ENCODE measurements at places on chromosomes 12 and 14.

DNA sequence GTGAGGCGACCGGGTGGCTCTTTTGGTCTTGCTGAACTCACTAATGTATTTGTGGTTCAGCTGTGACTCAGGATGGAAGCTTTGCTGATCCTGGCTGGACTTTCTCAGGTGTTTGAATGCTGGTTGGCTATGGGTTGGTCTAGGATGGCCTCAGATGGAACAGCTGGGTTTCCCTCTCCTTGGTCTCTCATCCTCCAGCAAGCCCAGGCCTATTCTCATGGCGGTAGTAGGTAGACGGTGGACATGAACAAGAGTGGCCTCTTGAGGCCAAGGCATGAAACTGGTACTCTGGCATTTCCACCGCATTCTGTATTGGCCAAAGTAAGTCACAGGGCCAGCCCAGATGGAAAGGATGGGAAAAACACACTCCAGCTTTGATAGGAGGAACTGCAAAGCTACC lies 11.8 kb upstream of the POLR3B start:
- peak; percentile 41 for DNase-seq

GRCh38 chr12:124745891-124746570 lies 117.6 kb downstream of the SCARB1 start:
- DNase-seq: peak; percentile 91

DNA sequence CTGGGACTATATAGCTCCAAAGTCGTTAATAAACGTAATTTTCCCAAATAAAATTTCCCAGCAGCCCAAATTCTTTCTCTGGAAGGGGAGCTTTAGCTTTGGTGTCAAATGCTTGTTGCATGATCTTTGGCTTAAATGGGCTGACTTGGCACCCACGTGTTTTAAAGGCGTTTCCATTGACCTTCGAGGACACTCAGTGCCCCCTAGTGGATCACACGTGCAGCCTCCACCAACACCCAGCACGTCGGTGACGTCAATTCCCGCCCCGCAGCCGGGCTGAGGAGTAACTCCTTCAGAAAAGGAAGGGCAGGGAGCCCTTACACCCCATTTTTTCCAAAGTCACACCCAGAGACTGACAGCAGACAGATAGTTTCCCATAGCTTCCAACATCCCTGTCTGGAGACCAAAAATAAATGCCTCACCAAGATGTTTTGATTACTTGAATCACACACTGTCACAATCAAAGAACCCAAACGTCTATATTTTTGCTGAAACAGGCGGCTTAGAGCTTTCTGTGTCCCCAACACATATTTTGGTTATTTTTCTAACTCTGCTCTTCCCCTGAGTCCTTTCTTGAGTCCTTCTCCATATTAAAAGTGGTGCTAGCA lies 707.9 kb downstream of the AACS start:
- DNase-seq: peak; percentile 41

- DNase-seq: peak; percentile 59
These were observed 94.9 kb downstream of the ALG10B start for GRCh38 chr12:38411426-38411825.

DNA sequence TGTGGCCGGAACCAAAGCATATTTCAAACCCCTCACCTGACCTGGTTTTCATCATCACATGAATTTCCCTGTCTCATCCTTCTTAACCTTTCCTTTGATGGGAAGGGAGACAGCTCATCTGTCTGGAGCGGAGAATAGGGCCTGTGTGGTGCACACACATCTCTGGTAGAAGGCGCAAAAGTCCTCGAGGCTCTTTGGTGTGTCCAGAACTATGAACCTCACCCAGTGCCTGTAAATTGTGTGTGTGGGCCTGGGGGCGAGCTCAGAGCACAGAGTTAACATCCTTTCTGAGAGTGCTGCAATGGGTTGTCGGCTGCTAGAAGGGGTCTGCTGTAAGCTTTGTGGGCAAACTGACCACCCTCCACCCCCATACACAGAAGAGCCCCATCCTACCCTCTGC lies 749 bp downstream of the GALNT6 start:
- no peak for DNase-seq

- DNase-seq: no peak
These were observed 651.5 kb downstream of the FSCB start for GRCh38 chr14:43855556-43855955.

GRCh38 chr12:107328442-107329133 lies 235.2 kb upstream of the CRY1 start:
- DNase-seq: no peak

DNA sequence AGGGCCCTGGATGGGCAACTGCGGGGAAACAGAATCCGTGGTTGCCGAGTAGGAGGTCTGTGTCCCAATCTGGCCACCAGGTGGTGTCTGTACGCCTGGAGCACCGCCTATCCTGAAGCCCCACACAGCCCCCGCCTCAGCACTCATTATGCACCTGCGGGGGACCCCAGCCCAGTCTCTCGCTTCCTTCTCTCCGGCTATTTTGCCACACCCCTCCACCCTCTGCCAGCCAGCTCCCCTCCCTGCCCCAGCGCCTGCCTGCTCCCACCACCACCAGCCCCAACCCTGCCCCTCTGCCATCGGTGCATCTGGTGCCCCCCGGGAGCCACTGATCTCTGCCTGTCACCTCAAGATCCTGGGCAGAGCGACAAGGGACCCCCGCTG lies 2.2 kb upstream of the NXPH4 start:
- DNase-seq: peak; percentile 84

DNA sequence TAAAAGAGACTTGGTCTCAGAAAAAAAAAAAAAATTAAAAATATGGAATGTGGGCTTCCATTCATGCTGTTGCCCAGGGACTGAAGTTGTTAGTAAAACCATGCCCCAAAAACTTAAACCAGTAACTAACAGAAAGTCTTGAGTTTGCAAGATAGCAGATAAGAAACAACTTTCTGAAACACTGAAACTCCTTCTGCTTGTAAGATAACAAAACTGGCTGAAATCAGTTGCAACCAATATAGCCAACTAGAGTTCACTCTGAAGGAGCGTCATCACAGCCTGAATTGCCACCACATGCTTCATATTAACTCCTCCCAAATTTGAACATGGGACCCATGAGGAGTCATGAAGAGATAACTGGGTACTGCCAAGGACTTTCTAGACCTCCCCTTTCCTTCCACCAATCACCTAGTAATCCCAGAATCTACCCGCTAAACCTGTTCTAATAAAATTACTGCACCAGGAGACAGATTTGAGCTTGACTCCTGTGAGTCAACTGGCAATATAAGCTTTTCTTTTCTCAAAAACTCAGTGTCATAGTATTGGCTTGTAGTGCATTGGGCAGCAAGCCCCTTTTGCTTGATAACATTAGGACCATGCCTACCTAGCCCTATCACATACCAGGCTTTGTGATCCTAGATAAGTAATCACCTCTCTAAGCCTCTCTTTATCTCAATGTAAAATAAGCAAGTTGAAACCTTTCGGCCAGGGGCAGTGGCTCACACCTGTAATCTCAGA lies 53.6 kb downstream of the R3HDM2 start:
- DNase-seq: no peak

GRCh38 chr12:212415-212714 lies 1.6 kb downstream of the SLC6A12 start:
- DNase-seq: no peak

GRCh38 chr12:56260380-56260779 lies 2.2 kb upstream of the ANKRD52 start:
- no peak for DNase-seq

DNA sequence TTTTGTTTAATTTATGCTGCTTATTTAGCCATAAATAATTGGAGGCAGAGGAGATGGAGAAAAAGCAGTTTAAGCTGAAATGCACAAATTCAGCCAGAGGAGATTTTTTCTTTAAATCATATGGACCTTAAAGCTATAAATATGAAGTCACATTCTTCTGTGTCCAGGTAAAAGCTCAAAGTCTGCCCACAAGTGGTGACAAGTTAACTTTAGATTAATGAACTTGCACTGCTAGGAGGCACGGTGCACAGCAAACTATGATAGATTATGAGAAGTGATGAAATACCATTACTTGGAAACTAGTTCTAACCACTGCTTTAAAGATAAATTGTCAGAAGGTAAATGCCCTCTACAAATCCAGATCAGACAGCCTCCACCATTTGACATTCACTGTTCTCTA lies 69.0 kb downstream of the IFT81 start:
- no peak for DNase-seq

DNA sequence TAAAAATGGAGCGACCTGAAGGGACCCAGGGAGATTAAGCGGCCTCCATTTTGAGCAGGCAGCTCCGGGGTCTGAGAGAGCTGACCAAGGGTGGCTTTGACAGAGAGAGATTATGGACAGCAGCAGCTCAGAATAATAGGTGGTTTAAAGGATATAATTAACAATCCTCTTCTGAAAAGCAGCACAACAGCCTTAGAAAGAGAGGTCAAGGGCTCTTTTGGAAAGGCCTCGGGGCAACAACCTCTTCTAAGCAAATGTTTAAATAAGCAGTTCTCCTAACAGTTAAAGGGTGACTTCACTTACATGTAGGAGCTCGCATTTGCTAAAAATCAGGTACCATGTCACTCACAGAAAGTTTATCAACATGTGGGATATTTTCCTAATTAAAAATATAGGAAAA lies 87.2 kb upstream of the FRMD6 start:
- peak; percentile 90 for DNase-seq

DNA sequence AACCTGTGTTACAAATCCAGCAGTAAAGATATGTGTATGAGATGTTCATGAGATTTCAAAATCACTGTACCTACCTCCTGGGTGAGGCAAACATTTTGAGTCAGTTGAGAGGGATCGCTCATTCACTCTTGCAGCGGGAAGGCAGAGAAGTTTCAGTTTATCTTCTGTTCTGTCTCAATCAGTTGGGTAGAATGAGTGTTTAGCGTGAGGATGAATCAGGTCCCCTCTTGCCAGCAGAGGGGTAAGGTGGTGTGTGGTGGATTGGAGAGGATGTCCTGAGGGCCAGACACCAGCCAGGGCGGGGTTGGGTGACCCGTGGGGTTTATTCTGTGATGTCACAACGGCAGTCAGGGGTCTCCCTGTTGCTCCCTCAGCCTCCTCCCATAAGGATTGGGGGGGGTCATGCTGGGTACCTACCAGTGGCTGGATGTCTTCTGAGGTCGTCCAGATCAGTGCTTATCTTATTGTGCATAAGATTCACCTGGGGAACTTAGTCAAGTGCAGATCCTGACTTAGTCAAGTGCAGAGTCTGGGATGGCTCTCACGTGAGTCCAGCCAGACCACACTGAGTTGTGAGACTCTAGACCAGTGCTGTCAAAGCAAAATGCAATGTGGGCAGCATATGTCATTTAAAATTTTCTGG lies at the start of gene GSG1:
Gene GSG1, minus strand, starts transcription at position 277 of the 643 bp plus-strand sequence. Its CDS starts 155 bp downstream, at position 122.
- no peak for DNase-seq

GRCh38 chr12:73906757-73907156 lies 630.9 kb upstream of the ATXN7L3B start:
- no peak for DNase-seq

DNA sequence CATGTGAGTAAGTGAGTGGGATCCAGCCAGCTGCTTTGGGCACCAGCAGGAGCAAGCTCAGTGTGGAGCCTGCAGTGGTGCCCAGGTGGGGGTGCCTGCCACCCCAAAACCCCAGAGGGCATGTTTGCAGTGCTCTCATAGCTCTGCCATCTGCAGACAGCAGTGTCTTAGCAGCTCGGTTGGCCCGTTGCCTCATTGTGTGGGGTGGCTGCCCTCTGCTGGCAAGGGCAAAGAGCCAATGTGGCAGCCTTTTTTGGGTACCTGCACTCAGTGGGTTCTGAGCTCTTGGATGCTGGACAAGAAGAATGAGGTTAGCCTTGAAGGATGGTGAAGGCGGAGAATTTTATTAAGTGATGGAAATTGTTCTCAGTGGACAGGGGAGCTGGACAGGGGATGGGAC lies 52.3 kb downstream of the NEUROD4 start:
- no peak for DNase-seq

- no peak for DNase-seq
These were observed 7.8 kb upstream of the EP400 start for GRCh38 chr12:131941987-131942341.

DNA sequence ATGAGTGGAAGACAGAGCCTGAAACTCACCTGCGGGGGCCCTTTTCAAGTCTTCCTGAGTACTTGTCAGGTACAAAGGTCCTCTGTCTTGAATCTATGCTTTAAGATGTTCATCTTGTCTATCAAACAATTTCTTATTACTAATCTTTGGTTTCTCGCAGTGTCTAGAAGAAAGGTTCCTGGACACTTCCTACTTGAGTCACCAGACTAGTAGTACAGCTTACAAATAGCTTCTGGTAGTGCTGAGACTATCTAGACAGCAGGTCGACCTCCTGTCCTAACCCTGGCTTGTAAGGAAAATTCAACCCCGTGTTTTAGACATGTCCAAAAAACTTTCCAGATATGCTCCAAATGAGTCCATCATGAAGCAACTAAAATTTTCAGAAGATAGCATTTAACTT lies 11.2 kb upstream of the ARID2 start:
- no peak for DNase-seq

All from HAP-1 (cell line).